ENCODE measurements at places on chromosomes 4 and X. TPM values are rescaled to one million over a fixed set of nuclear protein-coding genes. Genes with fewer than 3 reads are reported as not detected.

The FAAH2 gene
- total RNA-seq = 0.85 TPM

GRCh38 chr4:181566490-181566889 is 676.7 kb upstream of the TENM3 start:
- DNase-seq = no peak

DNA sequence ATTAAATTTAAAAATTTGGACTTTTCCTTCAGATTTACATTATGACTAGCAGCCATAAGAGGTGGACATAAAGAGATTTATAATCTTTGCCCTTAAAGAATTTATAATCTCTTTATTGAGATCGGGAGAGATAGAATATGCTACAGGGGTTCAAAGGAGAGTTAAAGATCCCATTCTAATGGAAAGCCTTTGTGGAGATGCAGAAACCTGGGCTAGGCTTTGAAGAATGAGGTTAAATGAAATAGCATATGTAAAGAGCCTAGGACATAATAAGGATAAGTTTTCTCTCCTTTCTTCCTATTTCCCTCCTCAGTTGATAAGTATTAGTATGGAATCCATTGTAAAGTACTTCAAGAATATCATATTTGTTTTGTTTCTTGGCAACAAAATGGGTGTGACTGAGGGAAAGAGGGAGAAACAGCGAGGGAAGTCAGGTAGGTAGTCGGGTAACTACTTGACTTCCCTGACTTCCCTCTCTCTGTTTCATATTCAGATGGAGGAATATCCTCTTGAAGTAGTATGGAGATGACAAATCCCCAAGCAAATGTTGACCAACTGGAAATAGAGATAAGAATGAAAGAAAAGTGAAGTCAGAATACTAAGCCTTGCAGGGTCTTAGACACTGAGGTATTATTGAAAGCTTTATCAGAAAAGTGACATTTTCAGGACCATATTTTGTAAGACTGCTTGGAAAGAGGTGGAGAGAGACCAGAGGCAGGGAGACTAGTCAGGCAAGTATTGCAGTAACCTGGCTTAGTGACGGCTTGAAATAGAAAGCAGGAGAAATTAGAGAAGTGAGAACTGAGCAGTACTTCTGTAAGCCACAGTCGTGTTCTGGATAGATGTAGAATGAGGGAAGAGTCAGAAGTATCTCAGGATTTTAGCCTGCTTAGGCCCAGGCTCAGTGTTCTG is 82.9 kb downstream of the PDLIM5 start:
- no peak for DNase-seq

The SPANXA2 gene
- total RNA-seq = not detected

- DNase-seq = no peak
Observed at GRCh38 chr4:7947927-7948326, 8.3 kb upstream of the AFAP1 start.

DNA sequence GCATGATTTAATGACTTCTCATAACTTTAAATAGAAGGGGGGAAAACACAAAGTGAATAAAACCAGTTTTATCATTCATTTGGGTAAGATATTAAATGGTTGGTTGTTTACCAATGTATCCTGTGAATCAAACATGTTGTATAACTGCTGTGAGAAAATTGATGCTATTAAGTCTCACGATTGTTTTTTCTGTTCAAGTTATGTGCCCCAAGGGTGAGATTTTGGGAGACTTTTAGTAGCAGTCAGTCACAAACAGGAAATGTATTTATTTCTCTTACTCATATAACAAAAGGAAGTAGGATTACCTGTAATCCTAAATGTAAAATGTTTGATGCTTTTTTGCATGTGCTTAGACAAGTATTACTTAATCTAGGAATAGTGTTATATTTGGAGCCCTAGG is 39.2 kb downstream of the MTHFD2L start:
- DNase-seq = no peak

DNA sequence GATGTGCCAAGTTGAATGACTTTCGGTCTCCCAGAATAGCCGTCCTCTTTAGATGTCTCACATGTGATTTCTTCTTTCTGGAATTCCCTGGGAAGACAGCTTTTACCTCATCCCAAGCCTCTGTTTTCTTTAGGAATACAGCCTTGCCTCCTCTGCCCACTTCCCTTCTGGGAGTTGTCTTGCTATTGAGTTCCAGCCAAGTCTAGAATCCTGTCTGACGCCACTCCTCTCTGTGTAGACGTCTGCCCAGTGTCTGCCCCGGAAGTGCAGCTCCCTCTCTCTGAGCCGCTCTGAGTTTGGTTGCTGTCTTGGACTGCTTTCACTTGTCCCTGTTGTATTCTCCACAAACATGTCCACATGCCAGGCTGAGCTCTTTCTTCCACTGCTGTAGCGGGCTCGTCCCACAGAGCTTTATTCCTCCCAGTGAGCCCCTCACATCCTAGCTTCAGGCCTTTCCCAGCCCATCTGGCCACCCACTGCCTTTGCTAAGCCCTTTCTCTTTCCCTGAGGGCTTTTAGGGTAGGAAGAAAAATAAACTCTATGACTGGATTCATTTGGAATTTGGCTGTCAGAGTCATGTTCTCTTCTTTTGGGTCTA is 9.0 kb upstream of the IGFBP7 start:
- peak; percentile 79 for DNase-seq

The NOA1 gene
- 21.8 TPM for total RNA-seq

DNA sequence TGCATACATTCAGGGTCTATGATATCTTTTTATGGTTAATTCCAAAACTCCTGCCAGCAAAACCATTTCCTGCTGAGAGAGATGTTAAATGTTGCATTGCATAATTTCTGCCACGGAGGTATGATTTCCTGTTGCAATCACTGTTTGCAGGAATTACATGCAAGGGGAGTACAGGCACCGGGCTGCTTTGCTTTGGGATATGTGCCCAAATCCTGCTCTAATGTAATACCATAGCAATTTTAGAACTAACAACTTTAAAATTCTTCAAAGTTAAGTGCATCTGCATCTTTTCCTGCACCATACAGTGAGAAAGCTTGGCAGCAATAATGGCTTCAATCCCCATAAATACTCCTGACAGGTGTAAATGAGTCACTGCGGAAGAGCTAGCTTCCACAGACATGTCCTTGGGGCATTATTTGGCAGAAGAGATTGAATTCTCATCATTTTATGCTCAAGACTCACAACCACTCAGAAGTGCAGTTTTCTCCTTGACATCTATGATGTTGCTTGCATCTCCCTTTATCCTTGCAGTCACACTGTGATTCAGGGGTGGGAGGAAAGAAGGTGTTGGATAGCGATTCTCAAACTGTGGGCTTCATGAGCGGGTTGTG is 29.6 kb downstream of the TRIM2 start:
- DNase-seq = peak; percentile 57

The ARAP2 gene
- 21.9 TPM for total RNA-seq

DNA sequence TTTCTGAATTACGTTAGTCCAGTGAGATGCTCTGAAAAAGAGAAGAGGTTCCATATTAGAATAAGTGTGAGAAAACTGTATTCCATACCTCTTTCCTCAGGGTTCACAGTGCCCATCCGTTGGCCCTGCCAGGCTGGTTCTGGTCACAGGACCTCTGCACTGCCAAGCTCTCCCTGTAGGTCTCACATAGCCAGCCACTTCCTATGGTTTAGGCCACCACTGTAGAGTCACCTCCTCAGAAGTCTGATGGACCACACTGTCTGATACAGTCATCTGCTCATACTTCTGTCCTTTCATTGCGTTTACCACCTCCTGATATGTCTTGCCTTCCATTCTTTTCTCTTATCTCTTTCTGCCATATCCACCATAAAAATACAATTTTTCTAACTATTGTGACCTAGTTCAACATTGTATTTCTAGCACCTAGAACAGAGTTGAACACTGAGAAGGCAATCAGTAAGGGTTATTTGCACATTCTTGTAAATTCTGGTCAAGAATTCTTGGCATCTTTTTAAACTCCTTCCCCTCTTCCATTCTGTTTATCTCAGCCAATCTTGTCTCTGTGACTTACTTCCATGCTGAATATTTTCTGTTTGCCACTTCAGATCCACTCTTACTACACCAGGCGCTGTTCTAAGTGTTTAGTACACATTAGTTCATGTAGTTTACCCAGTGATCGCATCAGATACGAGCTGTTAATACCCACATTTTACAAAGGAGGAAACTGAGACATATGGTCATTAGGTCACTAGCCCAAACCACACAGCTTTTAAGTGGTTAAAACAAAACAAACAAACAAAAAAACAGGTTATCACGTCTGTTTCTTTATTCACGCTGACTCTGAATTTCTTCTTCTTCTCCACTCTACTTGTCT is 125.6 kb downstream of the CBR4 start:
- no peak for DNase-seq

- no peak for DNase-seq
Observed at GRCh38 chrX:8887004-8887403, 85.8 kb upstream of the FAM9A start.

DNA sequence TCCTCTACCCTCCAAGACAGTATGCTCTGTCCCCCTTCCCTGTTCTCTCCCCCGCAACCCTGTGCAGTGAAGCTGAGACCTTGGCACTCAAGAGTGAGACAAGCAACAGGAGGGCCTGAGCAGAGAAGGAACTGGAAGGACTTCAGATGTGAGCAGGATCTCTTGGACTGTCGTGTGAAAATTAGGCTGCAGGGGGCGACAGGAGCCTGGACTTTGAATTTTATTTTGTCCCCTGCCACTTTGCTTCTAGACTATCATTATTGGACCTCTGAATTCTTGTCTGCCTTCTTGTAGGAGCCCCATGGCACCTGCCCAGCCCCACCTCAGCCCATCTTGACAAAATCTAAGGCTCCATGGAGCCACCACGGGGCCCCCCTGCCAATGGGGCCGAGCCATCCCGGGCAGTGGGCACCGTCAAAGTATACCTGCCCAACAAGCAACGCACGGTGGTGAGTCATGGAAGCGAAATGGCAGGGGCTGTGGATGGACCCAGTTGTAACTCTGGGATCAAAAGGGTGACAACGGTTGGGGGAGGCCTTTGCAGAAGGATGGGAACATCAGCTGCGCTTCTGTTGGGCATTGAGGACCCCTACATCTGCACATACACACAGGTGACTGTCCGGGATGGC is 1.7 kb downstream of the ARAF start:
- no peak for DNase-seq

- DNase-seq = no peak
Observed at GRCh38 chr4:188016754-188017153, 21.2 kb downstream of the ZFP42 start.

GRCh38 chr4:36445480-36445879 is 164.1 kb downstream of the DTHD1 start:
- DNase-seq = no peak

- no peak for DNase-seq
Observed at GRCh38 chr4:39718366-39719323, 20.7 kb downstream of the UBE2K start.

DNA sequence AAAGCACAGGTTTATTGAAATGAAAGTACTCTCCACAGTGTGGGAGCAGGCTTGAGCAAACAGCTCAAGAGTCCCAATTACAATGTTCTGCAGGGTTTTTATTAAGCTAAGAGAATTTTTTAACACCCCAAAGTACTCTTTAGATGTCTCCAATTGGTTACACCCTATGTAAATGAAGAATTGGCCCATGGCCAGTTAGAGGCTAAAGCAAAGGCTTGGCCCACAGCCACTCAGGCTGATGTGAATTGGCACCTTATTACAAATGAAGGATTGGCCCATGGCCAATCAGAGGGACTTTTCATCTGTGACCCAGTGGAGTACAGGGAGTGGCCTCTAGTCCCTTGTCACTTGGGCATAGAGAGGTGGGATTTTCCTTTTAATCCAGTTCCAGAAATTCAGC is 30.1 kb upstream of the IQCM start:
- DNase-seq = no peak
